ENCODE measurements at places on chromosomes 12 and 14. TPM values are rescaled to one million over a fixed set of nuclear protein-coding genes. Genes with fewer than 3 reads are reported as not detected.

The ADAMTS20 gene
- not detected for total RNA-seq

The NDUFA12 gene
- total RNA-seq, result 125 TPM

The INSM2 gene
- total RNA-seq, result not detected

The KRT73 gene
- not detected for total RNA-seq

The SOAT2 gene
- total RNA-seq, result not detected

DNA sequence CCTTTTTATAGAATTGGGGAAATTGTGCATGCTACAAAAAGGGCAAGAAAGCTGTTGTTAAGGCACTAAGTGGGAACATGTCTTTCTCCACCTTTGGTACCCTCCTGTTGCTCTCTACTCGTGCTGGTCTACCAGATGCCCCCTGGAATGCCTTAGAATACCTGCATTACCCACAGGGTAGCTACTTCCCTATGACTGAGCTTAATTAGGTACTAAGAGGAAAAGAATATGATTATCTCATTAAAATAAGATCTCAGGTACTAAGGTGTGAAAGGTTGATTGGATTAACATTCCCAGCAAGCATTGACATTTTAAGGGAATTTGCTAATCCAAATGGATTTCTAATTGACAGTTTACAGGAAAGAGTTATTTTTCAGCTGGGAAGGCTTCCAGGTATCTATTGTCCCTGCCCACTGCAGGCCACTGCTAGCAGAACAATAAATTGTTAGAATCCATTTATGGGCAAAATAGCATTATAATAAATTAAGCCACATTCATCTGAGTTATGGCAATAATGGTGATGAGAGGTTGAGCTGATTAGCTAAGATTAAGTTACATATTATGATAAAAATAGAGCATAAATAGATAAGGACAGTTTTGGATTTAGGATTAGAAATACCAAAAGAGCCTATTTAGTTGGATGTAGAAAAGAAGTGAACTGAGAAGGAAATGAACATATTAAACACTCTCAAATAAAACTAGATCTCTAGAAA is 67.8 kb upstream of the GRIP1 start:
- no peak for DNase-seq

DNA sequence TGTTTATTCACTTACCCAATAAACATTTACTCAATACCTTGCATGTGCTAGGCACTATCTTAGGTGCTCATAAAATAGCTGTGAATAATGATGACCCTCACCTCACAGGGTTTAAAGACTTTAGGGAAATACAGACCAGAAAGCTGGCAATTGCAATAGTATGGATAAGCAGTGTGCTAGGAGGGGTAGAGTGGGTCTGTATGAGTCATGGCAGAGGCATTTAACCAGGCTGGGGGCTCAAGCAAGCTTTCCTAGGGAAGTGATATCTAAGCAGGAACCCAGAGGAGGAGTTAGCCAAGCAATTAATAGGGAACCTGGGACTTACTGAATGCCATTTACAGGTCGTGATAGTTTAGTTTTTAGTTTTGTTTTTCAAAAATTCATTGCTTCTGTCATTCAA is 123.9 kb upstream of the CCDC198 start:
- no peak for DNase-seq

- no peak for DNase-seq
Measured at GRCh38 chr12:131088701-131089530, 135.2 kb downstream of the ADGRD1 start.

DNA sequence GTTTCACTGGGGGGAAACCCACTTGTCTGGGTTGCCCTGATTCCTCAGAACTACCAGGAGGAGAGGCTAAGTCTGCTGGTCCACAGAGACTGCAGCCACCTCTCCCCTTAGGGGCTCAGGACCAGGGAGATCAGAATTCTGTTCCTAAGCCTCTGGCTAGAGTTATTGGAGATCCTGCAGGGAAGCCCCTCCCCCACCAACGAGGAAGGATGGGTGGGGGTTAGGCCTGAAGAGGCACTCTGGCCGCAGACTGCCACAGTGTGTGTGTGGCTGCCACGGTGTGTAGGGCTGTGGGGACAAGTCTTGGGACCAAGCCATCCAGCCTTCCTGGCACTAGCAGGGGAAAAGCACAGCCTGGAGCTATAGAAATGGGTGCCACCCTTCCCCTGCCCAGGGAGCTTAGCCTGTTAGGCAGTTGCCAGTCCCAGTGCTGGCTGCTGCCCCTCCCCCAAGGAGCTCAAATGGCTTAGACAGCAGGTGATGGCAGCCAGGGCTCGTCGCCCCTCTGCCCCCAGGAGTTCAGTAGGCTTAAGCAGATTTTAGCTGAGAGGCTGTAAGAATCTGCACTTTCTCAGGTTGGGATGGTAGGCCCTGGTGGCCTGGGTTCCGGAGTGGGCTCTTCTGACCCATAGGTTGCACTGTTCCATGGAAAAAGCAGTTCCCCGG is 107.7 kb downstream of the ERGIC2 start:
- no peak for DNase-seq

DNA sequence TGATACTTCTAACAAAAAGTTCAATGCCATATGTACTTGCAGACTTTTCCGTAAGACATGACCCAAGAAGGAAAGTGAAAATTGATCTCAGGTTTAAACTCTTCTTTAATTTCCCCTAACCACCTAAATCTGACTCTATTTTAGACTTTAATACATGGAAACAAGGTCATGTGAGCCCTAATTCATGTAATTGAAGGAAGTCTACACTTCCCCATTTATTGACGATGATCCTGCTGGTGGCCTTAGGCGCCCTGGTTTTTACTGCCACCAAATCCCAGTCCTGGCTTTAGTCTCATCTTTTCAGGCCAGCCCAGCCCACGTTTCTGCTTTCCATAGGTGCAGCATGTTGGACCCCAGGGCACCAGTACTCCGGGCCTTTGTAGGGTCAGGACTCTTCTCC is 157.9 kb downstream of the PELI2 start:
- DNase-seq, result no peak

DNA sequence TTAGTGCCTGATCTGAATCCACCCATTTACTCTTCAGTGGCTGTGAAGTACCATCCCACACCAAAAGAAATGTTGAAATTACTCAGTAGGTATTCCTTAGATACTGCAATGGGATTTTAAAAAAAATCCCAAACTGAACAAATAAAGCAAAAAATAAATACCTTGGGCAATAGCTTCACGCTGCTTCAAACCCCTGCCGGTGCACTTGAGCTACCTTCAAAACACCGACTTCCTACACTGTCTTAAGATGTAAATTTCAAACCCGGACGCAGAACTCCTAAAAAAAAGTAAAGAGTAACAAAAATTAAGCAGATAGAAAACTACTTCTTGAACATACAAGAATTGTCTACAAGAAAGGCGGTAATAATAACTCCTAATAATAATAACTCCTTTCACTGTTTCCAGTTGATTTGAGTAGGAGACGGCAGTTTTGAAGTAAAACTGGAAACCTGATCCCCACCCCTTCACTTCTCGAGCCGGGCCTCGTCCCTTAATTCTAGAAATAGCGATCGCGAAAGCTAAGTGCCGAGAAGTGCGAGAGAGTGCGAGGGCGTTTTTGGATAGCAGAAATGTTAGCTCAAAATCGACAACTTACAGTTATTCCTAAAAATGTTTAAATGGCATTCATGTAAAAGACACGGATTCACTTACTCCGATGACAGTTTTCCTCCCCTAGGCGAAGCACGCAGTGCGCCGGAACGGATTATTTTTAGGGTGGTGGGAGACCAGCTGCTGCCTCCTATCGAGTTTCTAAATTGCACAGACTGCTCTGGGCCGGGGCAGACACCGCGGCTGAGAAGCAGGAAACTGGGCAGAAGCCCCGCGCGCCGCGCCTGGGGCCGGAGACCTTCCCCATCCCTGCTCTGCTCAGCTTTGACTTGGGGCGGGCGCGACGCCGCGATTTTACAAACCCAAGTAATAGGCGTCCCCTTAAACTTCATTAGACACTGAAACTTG is at the start of gene ABCC9:
ABCC9 (minus strand) TSS at position 878 of the 957 bp plus-strand sequence. CDS start 4,752 bp downstream, outside the sequence.
- DNase-seq, result peak; percentile 11

- no peak for DNase-seq
Measured at GRCh38 chr12:112382866-112383265, 635 bp upstream of the HECTD4 start.

DNA sequence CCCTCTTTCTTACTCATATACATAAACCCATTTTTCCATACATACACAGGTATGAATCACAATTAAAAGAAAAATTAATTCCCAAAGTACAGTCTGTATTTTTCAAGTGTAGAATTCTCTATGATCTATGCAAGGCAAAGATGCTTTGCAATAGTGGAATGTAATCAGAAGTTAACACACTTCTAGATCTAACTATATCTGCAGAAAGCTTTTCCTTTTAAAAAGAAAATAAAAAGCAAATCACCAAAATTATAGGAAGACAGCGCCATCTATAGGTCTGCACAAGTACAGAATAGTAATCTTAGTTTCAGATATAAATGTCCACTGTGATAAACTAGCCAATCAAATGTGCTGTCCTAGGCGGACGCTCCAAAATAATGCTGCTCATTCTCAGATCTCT is 22.0 kb downstream of the SLC25A21 start:
- DNase-seq, result peak; percentile 62

DNA sequence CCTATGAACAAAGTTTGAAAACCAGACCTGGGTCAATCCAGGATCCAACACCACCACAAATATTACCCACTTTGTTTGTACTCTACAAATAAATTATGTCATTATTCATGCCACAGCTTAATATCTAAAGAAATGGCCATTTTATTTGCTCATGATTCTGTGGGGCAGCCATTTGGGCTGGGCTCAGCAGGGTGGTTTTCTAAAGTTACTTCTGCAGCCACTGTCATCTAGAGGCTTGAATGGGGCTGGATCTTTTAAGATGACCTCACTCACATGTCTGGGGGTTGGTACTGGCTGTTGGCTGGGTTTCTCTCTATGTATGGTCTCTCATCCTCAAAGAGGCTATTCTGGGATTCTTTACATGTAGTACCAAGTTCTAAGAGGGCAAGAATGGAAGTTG is 96.2 kb downstream of the VCPKMT start:
- no peak for DNase-seq

GRCh38 chr14:49460662-49461061 is 125.5 kb downstream of the RPS29 start:
- no peak for DNase-seq

DNA sequence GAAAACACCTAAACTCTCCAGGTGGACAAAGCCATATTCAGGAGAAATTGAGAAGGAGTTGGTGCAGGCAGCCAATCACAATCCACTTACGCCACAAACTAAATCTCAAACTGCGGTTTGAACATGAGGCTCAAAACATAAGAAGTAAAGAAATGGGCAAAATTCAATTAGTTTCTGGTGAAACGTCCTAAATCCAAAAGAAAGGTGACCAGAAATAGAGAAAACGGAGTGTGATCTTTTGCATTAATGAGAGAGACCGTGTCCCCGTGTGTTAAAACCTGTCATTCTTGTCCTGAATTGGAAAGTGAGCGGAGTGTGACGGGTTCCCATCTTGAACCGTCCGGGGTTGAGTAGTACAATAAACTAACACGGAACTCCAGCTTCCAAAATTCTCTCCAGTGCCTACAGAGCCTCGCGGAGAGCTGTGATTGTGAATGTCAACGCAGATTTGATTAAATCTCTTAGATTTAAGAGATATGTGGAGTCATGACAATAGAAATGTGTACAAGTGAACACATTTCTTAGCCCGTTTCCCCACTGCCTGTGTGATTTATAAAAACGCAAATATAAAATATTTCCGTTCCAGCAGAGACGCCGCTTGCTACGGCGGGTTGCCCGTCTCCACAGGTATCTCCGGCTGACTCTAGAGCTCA is 595 bp upstream of the METAP2 start:
- DNase-seq, result peak; percentile 62

All from dermis blood vessel endothelial cell (primary cell).